ENCODE measurements at places on chromosomes 13 and 19.

GRCh38 chr13:71803066-71803465, 63.9 kb downstream of the DACH1 start:
- DNase-seq: peak; percentile 66

DNA sequence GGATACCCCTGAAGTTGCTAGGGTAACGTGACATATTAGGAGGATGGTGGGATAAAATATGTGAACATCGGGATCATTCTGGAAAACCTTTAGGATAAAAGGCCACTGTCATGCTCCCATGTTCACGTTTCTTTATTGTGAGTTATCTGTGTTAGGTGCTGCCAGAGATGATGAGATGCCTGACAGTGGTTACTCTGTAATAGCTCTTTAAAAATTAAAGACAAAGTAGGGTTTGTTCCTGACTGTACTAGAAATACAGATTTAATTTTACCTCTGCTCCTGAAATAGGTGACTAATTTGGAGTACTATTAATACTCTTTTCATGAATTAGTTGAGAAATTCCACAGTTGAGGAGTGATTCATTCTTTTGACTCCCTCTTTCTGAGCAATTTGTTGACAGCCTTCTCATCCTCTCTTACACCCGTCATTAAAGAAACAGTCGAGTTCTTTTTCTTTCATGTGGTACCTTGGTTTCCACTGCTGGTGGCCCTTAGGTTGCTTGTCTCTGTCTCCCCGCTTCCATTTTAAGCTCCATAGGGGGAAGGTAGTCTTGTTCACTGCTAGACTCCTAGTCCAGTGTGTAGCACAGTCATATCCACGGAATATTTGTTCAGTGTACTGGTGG, 28.4 kb downstream of the SAE1 start:
- no peak for DNase-seq

DNA sequence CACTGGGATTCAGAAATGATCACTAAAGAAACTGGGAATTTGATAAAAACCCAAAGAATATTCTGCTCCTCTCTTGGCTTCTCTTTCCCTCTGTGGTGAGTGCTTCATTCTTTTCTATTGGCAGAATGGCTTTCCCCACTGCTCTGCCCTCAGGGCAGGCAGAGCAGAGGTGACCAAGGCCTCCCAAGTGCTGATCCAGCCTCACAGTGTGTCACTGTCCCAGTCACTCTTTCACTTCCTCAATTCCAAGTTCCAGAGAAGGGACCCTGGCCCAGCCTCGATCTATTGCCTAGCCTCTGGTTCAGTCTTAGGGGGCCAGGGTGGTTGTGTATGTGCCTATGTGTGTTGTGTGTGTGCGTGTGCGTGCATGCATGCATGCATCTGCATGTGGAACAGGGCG, 180.6 kb upstream of the TMTC4 start:
- DNase-seq: no peak

- peak; percentile 73 for DNase-seq
Measured at GRCh38 chr19:10353793-10354391, 14.5 kb upstream of the ICAM3 start.

- DNase-seq: peak; percentile 16
Measured at GRCh38 chr13:24066405-24067295, 93.9 kb upstream of the SPATA13 start.

DNA sequence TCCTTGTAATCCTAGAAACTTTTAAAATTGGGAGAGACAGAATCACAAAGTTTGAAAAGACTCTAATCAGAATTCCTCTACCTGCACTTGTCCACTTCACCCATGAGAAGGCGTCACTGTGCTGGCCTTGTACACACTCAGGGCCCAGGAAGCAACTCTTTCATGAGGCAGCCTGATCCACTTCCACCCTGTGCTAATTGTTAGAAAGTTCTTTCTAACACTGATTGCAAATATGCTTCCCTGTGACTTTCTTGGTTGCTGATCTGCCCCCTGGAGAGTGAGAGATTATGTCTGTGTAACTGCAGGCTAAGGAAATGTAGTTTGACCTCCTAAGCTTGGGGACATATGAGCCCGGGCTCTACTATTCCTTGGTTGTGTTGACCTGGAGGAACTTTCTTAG, 494.6 kb downstream of the MYO16 start:
- DNase-seq: no peak

DNA sequence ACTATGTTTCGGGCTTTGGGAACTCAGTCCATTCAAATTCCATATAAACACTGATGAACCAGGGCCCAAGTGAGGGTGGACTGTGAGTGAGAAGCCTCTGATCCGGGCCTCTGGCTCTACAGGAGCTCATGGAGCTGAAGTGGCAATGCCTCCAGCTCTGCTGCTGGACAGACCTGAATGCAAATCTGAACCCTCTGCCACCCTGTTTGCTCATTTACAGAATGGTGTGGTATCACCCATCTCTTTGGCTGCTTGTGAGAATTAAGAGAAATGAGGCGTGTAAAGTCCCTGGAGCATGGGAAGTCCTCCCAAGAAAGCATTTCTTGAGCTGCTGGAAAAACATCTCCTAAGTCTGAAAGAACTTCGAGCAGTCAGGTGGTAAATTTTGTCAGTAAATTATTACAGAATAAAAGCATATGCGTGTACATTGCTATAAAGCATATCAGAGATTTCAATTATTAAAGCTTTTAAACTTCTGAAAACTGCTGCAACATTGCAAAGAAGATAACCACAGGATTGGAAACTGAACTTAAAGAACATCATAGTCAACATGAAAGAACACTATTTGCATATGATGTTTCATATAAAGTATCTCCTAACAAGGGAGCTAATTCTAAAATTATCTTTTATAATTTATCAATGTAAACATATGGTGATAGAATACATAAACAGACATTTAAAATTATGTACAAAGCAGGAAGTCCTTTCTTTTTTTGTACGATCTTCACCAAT, 369.0 kb downstream of the UQCRFS1 start:
- DNase-seq: no peak

DNA sequence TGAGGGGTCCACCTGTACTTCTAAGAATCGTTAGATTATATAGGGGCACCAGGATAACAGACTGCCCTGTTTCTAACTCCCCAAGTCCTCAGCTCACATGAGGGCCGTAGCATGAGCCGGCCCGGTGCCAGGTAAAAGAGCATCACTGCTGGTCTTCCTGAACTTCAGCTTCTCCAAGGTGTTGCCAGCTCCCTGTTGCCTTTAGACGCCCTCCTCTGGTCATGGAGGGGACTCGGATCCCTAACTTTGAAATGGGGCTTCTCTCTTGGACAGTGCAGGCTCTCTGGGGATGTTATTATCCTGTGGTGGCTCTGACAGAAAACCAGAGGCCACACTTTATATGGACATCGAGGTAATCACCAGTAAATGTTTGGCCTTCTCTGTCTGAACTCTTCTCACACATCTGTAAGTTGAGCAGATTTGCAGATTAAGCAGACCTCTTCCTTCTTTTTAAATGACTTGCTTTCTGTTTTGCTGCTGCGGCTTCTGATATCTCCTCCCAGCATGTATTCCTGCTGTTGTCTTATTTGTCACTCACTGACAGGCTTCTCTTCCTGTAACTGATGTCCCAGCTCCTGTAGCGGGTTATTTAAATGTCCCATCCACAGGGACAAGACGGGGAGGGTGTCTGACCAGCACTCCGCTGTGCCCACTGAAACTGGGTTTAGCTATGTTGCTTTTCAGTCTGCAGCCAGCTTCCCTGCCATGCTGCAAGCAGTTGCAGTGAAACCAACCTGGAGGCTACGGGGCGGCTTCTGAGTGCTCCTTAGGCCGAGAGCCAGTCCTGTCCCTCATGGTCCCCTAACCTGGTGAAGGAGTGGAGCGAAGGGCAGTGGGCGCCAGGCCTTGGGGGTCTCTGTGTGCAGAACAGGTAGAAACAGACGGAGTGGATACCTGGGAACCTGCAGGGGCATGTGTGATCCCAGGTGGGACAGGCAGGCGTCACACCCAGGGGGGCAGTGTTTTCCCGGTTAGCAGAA, 39.2 kb downstream of the TSSK6 start:
- peak; percentile 84 for DNase-seq

GRCh38 chr19:18663940-18664530, 19.4 kb upstream of the CRTC1 start:
- DNase-seq: peak; percentile 33

- no peak for DNase-seq
Measured at GRCh38 chr19:28989739-28990138, 223.2 kb downstream of the UQCRFS1 start.

GRCh38 chr13:90974249-90974975, 373.1 kb upstream of the MIR17HG start:
- DNase-seq: no peak

GRCh38 chr13:57865600-57866294, 234.2 kb downstream of the PCDH17 start:
- peak; percentile 86 for DNase-seq

DNA sequence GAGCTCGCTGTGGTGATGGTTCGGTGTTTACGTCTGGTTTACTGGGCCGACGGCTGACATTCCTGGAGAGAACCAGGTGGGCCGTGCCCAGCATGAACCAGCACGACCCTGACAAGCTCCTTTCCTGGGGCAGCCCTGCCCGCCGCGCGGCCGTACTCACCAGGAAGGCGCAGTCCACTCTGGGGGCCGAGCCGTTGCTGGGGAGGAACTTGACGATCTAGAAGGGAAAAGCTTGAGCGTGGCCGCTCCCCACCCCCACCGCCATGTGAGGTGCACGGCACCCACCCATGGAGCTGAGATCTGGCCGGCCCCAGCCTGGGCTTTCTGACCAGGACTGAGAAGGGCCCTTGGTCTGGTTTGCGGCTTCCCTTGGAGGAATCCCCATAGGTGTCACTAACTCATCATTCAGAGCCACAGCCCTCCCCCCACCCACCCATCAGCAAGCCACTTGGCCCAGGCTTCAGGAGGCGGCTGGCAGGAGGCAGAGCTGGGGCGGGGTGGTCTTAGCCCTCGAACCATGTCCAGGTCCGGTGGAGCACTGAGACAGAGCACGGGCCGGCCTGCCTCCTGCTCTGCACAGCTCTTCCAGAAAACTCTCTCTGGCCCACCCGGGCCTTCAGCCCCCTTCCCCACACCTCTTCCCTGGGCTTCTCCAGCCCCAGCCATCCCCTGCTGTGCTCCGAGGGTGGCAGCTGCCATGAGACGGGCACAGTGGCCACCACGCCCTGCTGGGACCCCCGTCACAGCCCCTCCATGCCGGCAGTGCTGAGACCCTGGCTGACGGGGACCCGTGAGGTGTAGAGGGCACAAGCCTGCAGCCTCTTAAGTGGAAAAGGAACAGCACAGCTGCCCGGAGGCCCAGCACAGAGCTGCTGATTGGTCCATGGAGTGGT, 6.2 kb downstream of the ATP4B start:
- no peak for DNase-seq

- no peak for DNase-seq
Measured at GRCh38 chr13:101398191-101398590, 18.1 kb downstream of the NALCN start.

DNA sequence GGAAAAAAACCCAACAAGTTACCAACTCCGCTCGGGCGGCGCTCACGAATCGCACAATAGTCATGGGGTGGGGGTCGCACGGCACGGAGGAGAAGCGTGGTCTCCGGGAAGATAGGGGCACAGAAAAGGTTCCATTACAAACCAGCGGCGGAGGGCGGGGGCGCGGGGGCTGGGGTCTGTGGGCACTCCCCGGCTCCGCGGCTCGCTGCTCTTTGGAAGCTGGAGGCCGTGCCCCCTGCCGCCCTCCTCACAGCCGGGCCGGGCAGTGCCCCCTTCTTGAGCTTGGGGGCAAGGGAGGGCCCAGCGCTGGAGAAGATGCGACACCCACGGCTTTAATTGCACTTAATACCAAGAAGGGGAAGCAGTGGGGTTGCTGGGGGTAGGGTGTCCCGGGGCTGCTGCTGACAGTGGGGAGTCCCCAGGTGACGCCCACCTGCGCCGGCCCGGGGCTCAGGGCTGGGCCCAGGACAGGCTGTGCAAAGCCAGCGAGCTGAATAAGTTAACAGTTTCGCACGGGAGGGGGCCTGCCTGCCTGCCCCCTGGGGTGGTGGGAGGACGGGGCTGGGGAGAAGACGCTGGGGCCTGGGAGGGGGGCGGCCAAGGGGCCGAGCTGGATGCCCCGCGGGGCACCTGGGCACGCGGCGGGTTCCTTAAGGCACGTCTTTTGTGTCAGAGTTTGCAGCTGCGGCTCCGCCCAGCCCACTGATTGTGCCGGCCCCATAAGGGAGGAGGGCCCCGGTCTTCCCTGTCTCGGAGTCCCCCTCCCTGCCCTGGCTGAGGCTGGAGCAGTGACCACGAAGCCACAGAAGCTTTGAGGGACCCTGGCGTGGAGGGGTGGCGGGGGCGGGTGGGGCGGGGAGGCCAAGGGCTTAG, 9.8 kb downstream of the DCAF15 start:
- DNase-seq: peak; percentile 58

GRCh38 chr19:10086591-10087192, 575 bp downstream of the SHFL start:
- DNase-seq: peak; percentile 32

GRCh38 chr19:7547159-7547558, 11.6 kb downstream of the PNPLA6 start:
- DNase-seq: no peak

GRCh38 chr13:40333226-40333625, 333.2 kb downstream of the FOXO1 start:
- DNase-seq: peak; percentile 61

DNA sequence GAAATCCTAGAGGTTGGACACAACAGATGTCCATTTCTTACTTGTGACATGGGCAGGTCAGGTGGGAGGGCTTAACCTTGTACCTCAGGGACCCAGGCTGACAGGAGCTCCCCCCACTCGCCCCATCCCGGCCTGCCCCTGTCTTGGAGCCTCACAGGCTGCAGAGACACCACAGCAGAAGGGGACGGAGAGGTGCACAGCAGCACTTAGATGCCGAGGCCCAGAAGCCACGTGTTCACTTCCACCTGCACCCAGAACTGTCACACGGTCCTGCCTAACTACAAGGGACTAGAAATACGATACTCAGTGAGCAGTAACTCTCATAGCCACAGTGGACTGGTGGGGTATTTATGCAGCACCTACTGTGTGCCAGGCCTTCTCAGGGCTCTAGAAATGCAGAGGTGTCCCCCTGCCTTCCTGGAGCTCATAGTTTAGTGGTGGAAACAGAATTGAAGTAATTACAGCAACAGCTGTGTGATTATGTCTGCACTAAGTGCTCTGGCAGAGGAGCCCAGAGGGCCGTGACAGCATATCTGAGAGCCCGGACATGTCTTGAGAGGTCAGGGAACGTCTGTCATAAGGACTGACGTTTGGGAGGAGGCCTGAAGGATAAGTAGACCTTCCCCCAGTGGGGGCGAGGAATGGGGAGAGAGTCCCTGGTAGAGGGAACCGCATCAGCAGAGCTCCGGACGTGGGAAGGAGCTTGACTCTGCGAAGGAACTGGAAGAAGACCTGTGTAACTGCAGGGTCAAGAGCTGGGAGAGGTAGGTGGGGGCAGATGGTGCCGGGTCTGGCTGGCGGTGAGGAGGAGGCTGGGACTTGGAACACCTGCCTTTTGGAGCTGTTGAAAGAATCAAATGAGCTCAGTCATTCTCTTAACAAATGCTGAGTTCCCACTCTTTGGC, 130.0 kb downstream of the SIPA1L3 start:
- no peak for DNase-seq

GRCh38 chr19:15866636-15867035, 31.2 kb downstream of the CYP4F2 start:
- DNase-seq: peak; percentile 83

- no peak for DNase-seq
Measured at GRCh38 chr13:41774605-41775218, 186.2 kb downstream of the VWA8 start.
